Activated CD4-positive, CD25-positive, alpha-beta regulatory T cell treated with anti-CD3 and anti-CD28 coated beads, Interleukin-2, amount 50 U/mL, for 16 hours (primary cell): ENCODE measurements at places on chromosomes 6 and 20.

DNA sequence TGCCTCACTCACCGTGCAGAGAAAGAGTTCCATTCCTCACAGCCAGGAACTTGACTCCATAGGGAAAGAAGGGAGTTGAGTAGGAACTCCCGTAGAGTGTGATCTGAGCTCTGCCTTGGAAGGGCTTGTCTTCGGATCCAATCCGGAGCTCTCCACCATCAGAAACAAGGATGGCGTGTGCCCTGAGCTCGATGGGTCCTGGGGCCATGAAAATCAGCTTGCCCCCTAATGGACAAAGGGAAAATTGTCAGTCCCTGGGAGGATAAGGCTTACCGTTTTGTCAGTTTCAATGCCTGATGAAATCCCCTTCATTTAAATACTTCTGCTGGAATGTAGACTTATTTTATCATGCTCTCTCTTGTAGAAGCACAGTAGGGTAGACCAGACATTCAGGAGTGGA is 153.3 kb downstream of the PKHD1 start:
- DNase-seq, result no peak

DNA sequence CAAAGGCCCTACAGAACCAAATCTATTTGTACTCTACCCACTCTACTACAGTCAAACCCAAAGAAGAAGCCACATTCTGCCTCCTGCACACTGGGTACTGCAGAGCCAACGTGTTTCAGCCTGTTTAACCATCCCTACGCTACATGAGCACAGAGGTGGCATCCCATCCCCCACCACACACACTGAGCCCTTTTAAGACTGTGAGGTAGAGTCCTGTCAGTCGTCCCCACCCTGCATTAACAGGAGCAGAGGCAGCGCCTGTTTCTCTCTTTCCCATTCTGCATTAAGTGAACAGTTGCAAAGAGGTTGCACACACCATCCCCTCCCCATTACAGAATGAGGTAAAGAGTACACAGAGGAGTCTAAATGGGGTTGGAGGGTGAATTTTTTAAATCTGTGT is 5.2 kb upstream of the RSPH4A start:
- no peak for DNase-seq

DNA sequence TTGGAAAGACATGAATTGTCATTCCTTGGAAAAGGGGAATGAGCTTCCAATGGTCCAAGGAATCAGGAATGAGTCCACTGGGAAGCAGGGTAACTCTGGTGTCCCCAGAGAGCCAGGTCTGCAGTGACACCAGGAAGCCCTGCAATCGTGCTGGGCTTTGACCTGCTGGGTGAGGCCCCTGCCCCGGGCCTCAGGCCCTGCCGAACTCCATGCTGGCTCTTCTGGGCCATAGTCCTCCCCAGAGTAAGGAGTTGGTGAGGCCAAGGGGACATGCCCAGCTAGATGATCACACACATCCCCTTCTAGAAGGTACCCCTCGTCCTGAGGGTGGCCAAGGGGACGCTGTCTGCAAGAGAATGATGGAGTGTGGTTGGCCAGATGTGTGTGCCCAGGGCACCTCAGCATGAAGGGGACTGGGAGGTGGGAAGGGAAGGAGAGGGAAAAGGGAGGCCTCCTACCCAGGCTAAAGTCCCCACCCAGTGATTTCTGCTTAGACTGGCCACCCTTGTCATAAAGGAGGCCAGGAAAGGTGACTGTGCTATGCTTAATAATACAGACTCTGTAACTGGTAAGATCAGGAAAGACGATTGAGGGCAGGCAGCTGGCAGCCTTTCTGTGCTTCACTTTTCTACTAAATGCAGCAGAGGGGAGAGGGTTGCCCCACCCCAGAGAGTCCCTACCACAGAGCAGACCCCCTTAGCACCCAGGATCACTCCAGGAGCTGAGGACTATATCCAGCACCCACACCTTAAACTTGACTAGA is 119.3 kb downstream of the SNX5 start:
- DNase-seq, result no peak

GRCh38 chr6:167965592-167966539 is 31.6 kb upstream of the KIF25 start:
- DNase-seq, result no peak

- no peak for DNase-seq
Measured at GRCh38 chr20:61205769-61206168, 46.3 kb upstream of the CDH4 start.

DNA sequence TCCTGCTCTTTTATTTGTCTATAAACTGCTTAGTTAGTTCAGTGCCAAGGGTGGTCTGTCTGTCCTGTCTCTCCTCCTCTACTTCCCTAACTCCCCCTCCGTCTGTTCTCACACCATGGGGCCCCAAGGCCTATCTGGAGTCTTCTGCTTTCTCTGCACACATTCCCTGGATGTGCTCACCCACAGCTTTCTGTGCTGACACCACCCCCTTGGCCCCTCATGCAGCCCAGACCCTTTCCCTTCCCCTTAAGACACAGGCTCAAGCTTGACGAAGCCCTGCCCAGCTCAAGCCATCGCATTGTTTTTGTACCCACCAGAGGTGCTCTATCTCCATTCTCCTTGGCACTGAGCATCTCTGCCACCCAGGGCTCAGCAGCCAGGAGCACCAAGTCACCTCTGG is 78.1 kb upstream of the NNAT start:
- no peak for DNase-seq

DNA sequence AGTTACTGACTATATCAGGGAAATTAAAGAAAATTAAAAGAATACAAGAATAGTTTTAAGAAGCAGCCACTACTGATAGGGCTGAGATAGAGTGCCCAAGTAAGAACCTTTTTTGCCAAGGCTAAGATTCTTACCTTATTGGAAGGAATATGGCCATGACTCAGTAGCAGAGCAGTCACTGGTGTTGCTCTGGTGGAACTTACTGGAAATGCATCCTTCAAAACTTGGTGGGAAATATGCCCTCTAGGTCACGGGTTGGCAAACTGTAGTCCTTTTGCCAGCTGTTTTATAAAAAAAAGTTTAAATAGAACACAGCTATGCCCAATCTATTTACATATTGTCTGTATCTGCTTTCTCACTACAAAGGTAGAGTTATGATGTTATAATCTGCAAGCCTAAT is 6.0 kb downstream of the HSF2 start:
- DNase-seq, result no peak

- no peak for DNase-seq
Measured at GRCh38 chr6:157535340-157536222, 154.6 kb downstream of the ZDHHC14 start.

- no peak for DNase-seq
Measured at GRCh38 chr20:2859330-2860121, 13.8 kb upstream of the PTPRA start.
